Activated gamma-delta T cell treated with anti-CD3 and anti-CD28 coated beads, Interleukin-2, amount 50 U/mL, for 16 hours (primary cell): ENCODE measurements at places on chromosomes 3 and 15.

- DNase-seq: no peak
Observed at GRCh38 chr3:53859178-53859577, 12.8 kb downstream of the IL17RB start.

- no peak for DNase-seq
Observed at GRCh38 chr15:96992817-96993216, 662.3 kb downstream of the NR2F2 start.

DNA sequence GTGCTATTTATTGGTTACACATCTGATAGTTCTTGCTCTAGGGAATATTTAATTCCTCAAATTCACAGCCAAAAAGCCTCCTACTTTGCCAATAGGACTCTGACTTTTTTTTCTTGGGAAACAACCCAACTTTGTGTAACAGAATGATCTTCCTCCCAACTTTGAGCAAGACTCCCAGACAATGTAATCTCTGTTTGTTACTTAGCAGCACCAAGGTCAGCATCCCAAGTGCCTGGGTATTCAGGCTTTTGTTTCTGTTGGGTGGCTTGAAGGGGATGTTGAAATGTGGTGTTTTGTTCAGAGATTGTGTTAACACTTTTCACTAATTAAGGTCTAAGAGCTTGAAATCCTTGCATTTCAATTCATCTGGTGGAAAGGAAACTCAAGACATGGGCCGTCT, 115.8 kb downstream of the ADAMTS9 start:
- no peak for DNase-seq

DNA sequence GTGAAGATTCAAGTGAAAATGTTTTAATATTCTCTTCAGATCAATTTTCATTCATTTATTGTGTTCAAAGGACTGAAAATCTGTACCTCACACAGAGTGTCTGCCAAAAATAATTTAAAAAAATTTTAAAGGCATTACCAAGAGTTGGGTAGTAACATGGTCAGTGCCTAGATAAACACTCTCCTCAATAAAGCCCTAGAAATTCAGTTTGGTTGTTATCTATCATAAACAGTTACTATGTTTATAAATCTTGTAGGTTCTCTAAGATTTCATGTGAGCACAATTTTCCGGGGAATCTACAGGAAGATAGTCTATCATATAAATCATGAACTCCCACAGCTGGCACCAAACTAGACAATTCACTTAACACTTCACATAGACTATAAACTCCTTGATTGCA, 128.6 kb downstream of the GSK3B start:
- DNase-seq: no peak

DNA sequence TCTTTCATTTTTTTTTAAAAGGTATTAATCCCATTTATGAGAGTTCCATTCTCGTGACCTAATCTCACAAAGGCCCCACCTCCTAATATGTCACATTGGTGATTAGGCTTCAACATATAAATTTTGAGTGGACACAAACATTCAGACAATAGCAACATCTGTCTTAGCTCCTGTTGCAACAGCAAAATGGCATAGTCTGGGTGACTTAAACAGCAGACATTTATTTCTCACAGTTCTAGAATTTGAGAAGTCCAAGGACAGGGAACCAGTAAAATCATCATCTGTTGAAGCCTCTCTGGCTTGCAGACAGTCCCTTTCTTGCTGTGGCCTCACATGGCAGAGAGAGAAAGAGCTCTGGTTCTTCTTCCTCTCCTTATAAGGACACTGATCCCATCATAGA, 3.2 kb upstream of the PLSCR2 start:
- DNase-seq: no peak

- DNase-seq: no peak
Observed at GRCh38 chr15:69954666-69955065, 143.1 kb downstream of the TLE3 start.

GRCh38 chr3:146160321-146160963, 542 bp downstream of the PLOD2 start:
- no peak for DNase-seq

DNA sequence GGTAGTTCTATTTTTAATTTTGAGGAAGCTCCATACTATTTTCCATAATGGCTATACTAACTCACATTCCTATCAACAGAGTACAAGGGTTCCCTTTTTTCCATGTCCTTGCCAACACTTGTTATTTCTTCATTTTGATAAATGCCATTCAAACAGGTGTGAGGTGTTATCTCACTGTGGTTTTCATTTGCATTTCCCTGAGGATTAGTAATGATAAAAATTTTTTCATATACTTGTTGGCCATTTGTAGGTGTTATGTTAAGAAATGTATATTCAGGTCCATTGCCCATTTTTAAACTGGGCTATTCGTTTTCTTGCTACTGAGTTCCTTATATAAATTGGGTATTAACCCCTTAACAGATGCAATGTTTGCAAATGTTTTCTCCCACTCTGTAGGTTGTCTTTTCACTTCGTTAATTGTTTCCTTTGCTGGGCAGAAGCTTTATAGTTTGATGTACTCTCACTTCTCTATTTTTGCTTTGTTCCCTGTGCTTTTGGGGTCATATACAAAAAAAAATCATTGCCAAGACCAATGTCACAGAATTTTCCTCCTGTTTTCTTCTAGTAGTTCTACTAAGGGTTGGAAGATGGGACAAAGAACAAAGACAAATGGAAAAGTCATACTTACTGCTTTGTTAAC, 11.0 kb upstream of the VPS39 start:
- no peak for DNase-seq

GRCh38 chr3:33613041-33613440, 105.0 kb downstream of the CLASP2 start:
- DNase-seq: no peak

DNA sequence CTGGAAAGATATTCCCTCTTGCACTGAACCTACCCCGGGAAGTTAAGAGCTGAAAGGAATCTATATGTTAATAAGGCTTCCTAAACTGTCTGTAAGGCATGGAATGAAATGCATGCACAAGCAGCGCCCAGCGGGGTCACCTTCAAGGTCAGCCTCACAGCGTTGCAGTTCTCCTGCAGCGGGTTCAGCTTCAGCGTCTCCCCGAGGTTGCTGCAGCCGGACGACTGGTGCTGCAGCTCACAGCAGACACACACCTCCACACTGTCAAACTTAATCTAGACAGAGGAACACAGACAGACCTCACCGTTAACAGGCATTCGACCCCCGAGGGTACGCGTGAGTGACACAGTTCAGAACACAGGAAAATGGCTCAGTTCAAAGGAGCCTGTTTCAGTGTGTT, 73.3 kb downstream of the NSMCE3 start:
- no peak for DNase-seq

DNA sequence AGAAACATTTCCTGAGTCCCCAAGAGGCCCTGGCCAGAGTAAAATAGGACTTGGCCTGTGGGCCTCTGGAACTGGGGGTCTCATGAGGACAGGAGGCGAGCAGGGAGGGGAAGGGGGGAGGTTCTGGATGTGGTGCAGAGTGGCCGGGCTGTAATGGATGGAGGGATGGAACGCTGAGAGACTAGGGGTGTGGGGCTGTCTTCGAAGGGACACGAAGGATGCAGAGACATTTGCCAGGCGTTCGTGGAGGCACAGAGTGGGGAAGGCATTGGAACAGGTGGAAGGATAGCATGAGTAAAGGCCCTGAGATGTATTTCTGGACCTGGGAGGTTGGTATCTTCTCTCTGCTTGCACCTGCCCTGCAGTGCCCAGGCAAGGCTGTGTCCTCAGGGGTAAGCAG, 2.1 kb upstream of the LCTL start:
- DNase-seq: no peak

- no peak for DNase-seq
Observed at GRCh38 chr3:64848822-64849221, 161.0 kb upstream of the ADAMTS9 start.

DNA sequence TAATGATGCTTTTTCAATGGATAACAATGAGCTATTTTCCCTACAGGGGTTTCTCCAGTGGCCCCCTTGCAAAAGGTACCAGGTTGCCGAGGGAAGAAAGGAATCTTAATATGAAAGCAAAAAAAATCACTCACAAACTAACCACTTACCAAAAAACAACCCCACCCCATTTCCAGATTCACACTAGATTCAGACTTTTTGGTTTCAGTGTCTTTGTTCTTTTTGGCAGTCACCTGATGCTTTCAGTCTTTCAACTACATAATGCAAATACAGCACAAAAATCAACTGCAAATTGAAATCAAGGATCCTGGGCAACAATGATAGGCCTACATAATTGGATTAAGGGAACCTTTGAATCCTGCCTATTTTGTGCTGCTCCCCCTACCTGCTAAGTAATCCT, 71.1 kb upstream of the RAP2B start:
- DNase-seq: no peak

- no peak for DNase-seq
Observed at GRCh38 chr3:176041812-176042211, 1155.5 kb downstream of the TBL1XR1 start.

DNA sequence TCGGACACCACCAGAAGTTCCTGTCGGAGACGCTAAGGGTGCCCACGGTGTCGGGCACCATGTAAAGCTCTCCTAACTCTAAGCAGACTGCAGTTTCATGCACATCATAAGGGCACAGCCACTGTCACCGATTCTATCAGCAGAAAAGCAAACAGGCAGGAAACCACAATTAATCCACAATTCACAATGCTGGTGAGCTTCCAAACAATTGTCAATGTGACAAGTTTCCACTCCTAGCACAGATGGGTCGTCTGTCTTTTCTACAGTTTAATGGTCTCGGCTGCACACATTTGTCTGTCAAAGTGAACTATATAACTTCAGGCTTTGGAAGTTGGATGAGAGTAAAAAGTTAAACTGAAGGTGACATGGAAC, 8.8 kb upstream of the OCA2 start:
- DNase-seq: no peak

- DNase-seq: no peak
Observed at GRCh38 chr15:95520922-95521321, 809.6 kb upstream of the NR2F2 start.

DNA sequence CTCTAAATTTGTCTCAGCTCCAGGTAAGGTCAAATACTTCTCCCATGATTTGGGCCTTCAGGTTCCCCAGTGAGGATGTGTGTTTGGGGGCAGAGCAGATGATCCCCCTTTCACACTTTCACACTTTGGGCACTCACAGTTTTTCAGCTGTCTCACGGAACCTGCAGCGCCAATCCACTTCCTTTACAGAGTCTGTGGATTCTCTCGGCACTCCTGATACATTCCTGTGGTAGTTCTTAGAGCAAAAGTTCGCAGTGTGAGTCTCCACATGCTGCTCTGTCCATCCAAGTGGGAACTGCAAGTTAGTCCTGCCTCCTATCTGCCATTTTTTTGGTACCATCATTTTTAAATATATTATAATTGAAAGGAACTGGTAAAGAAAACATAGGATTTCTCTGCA, 20.2 kb upstream of the CPOX start:
- no peak for DNase-seq

- peak; percentile 20 for DNase-seq
Observed at GRCh38 chr15:85504749-85505676, 124.6 kb downstream of the AKAP13 start.

GRCh38 chr15:31365655-31366127, 39.1 kb downstream of the KLF13 start:
- peak; percentile 64 for DNase-seq

- no peak for DNase-seq
Observed at GRCh38 chr3:31639828-31640227, 107.1 kb downstream of the STT3B start.

GRCh38 chr3:16897254-16897926, 12.6 kb downstream of the PLCL2 start:
- DNase-seq: peak; percentile 46

DNA sequence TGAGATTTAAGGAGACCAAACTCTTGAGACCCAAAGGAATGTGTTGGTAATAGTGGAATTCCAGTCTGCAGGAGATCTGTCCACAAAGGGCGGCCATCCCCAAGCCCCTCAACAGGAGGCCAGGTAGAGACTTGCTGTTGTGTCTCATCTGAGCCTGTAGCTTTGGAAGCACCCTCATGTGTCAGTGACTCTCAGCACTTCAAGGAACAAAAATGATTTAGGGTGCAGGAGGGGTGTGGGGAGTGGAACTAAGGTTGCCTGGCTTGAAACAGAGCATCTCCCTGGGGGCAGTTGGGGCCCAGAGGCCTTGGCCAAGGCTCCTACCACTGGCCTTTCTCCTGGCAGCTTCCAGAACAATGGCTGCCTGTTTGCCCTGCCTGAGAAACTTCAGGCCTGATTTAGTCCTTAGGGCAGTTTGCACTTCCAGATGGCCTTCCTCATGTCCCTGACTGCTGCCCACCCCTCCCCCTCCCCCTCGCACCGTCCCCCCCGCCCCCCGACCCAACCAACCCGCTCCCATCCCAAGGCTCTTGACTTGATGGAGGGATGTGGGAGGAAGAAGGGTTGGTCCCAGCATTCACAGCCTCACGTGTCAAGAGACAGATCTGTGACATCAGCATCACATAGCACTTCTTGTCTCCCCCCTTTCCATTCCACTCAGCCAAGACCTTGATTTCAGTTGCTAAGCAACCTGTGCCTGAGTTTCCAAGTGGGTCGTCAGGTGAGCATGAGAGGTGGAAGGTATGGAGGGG, 77.1 kb downstream of the CORO2B start:
- no peak for DNase-seq

- no peak for DNase-seq
Observed at GRCh38 chr3:170961616-170962400, 53.4 kb upstream of the EIF5A2 start.

- DNase-seq: no peak
Observed at GRCh38 chr3:55169608-55170072, 241.8 kb upstream of the LRTM1 start.

DNA sequence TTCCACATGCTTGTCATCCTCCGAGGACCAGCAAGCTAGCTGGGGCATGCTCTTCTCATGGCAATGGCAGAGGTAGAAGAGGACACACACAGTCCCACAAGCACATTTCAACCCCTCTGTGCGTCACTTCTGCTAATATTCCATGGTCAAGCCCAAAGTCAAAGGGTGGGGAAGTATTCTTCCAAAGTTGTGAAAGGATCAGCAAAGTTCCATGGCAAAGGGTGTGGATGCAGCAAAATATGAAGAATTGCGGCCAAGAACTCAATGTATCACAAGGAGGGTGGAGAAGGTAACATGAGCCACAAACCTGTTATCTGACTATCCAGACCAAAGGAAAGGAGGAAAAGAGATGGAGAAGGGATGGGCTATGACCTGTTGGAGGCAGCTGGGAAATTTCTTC, 71.2 kb upstream of the SNRK start:
- DNase-seq: no peak

DNA sequence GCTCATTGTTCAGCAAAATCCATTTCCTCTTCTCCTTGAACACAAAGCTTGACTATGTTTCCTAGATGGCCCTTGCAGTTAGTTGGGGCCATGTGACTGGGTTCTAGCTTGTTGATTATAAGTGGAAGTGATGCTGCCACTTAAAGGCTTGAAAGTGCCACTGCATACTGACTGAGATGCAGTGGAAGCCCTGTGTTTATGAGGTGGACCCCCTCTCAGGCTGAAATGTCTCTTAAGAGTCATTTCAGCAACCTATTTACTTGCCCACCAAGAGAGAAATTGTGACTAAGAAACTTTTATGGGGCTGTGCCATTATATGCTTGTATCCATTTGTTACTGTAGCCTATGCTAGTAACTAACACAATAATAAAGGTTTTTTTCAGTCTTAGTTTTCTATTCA, 8.4 kb upstream of the ANP32A start:
- DNase-seq: no peak

- DNase-seq: no peak
Observed at GRCh38 chr3:120470870-120471269, 20.1 kb upstream of the FSTL1 start.
